ENCODE measurements at places on chromosomes 16 and 17. TPM values are rescaled to one million over a fixed set of nuclear protein-coding genes. Genes with fewer than 3 reads are reported as not detected.

The BLMH gene
- total RNA-seq = 30.2 TPM

The EPN3 gene
- 92.7 TPM for total RNA-seq

The GH1 gene
- not detected for total RNA-seq

The KRT34 gene
- total RNA-seq = not detected

The KRT9 gene
- not detected for total RNA-seq

The TERF2IP gene
- 62.2 TPM for total RNA-seq

The CACNA1G gene
- 0.26 TPM for total RNA-seq
